ENCODE measurements at places on chromosomes 6 and 20.

DNA sequence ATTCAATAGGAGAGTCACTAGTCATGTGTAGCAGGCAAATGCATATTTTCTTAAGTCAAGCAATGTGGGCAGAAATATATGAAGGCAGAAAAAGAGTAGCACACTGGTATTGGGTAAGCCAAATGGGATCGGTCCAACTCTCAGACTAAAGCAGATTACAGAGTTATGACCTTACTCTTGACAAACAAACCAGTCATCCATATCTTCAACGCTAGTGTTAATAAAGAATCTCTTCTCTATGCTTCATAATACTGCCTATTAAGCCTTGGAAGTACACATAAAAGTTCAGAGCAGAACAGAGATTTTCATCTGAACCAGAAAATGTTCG, 320.2 kb upstream of the JARID2 start:
- DNase-seq, result no peak

GRCh38 chr20:10634683-10635411, 39.0 kb downstream of the JAG1 start:
- no peak for DNase-seq

DNA sequence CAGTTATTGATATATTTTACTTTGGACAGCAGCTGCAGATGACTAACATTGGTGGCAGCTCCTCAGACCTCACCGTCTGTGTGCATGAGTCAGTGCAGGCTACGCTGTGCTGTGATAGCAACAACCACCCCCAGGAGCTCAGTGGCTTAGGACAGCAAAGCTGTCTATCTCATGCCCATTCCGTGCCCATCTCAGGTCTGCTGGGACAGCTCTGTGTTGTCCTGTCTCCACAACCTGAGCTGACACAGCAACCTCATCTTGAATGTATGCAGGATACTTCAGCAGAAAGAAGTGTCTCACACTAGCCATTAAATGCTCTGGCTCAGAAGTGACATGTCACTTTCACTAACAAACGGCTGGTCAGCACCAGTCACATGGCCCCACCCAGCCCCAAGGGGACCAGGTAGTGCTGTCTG, 47.7 kb downstream of the BANF2 start:
- no peak for DNase-seq

DNA sequence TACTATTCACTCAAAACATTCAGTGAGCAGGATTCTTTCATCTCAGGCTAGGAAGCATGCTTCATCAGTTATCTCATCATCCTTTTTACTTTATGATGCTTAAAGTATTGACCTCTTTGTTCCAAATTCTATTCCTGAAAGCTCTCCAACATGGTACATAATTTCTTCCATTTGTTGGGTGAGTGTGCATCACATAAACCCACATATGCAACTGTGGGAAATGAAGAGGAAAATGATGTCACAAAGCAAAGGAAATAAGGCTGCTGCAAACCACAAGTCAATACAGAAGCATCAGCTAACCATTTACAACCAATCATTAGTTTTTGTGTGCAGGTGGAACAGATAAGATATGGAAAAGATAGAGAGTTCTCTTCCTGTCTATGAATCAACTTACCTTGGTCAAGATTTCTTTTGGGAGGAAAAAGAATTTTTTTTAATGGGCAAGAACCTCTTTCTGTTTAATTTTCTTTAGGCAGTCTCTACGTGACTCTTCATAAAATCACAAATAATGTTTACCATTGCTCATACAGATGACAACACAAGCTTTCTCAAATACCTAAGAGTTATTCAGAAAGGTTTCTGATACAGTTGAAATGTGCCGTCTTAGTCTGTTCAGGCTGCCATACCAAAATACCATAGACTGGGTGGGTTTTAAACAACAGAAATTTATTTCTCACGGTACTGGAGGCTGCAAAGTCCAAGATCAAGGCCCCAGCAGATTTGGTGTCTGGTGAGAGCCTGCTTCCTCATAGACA, 259.9 kb downstream of the ADGRG6 start:
- no peak for DNase-seq

DNA sequence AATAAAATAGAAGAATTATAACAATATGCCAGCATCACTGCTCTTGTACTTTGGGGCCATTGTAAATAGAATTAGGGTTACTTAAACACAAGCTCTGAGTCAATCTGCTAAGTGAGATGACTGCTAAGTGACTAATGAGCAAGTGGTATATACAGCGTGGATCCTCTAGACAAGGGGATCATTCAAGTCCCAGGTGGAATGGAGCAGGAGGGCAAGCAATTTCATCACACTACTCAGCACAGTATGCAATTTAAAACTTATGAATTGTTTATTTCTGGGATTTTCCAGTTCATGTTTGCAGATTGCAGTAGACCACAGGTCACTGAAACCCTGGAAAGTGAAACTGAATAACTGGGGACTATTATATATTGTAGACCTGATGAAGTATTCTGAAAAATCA, 235.3 kb downstream of the BTBD3 start:
- DNase-seq, result no peak

GRCh38 chr6:91822581-91822980, 1235.7 kb upstream of the MAP3K7 start:
- no peak for DNase-seq

DNA sequence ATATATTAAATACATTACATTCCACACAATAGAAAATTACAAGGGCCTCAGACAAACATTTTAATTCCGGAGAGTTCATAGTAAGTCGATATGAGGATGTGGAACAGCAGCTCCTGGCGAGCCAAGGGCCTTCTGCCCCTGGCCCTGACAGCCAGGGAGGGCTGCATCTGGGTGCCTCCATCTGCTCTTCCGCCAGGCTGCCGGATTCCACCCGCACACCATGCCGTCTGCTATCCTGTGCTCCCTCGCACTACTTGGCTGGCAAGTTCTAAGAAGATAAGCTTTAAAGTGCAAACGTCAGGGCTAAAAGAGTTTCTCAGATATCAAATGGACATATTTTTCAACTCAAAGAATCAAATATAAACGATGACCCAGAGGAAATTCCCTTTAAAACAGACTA, 656.3 kb upstream of the NOX3 start:
- no peak for DNase-seq

- no peak for DNase-seq
Measured at GRCh38 chr6:8079126-8079525, 14.9 kb upstream of the BLOC1S5 start.

- DNase-seq, result no peak
Measured at GRCh38 chr20:61520893-61521460, 268.9 kb downstream of the CDH4 start.

DNA sequence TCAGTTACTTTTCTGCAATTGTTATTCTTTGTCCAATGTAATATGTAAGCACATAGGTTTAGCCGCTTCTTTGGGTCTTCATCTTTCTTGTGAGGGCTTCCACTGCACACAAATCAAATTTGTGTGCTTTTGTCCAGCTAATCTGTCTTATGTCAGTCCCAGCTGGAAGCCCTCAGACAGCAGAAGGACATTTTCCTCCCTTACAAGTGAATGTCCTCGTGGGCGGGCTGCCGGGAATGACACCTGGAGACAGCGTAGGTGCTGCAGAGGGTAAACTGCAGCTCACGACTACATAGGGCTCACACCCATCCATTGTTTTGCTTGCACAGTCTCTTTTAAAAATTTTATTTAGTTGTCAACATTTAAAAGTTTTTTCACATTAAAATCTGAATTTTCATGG, 24.6 kb upstream of the PPP1R14C start:
- DNase-seq, result no peak
